ENCODE measurements at places on chromosomes 2 and 18.

DNA sequence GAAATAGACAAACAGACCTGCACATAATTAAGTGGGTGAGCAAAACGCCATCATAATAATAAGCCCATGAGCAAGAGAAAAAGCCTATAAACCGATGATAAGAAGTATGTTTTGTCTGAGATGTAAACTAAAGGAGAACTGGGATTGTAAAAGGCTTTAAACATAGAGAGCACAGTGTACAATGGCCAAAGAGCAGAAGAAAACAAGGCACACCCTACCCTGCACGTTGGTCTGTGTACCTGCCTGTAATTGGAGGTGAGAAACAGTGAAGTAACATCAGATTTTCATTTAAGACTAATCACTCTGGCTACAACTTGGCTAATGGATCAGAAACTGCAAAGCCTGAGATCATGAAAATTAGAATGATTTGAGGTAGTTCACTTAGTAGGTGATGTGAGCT is 1094.7 kb upstream of the GYPC start:
- no peak for DNase-seq

DNA sequence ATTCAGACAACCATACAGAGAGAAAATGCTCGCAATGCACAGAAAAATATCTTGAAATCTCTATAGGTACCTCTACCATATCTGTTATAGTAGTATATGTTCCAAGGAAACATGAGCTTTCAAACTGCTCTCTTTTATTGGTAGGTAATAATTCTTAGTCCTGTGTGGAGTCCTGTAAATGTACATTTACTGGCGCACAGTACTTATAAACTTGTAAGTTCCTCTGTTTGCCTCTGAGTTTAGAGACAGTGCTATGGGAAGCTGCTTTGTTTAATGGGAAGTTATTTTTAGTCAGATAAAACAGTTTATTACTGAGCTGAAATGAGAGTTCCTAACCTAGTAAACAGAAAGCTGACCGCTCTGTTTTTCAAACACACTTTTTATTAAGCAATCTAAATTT is 52.7 kb downstream of the CCDC93 start:
- DNase-seq, result no peak

DNA sequence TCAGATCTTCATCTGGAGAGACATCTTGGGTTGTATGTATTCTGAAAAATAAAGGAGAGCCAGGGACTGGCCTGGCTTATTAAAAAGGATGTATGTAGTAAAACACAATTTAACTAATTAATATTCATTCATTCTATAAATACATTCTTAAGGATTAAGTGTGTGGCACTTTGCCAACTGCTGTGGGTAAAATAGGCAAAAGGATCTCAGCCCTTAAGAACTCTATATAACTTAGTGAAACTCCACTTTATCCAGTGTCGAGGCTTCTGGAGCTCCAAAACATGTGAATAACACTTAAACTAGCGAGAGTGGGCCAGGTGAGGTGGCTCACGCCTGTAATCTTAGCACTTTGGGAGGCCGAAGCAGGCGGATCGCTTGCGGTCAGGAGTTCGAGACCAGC is 7.7 kb upstream of the STK39 start:
- DNase-seq, result no peak

DNA sequence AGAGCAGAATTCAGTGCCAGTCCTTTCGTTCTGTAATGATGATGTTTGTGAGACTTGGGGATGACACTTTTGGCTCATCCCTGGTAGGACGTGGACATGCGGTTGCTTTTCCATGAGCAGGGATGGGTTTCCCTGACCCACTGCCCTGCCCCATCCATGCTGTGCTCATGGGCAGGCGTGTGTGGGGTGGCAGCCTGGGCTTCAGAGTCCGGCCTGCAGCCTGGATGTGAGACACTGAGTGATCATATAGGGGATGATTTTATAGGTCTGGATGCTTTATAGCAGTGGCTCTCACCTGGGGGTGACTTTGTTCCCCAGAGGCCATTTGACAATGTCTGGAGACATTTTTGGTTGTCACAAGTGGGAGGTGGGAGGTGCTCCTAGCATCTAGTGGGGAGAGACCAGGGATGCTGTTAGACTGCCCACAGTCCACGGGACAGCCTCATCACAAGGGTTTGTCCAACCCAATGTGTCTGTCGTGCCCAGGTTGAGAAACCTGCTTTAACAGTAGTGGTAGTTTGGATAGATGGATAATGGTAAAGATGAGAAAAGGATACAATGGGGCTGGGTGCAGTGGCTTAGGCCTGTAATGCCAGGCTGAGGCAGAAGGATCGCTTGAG is 38.9 kb downstream of the LDLRAD4 start:
- DNase-seq, result no peak

GRCh38 chr2:26556309-26557243 is 78.7 kb upstream of the OTOF start:
- no peak for DNase-seq

DNA sequence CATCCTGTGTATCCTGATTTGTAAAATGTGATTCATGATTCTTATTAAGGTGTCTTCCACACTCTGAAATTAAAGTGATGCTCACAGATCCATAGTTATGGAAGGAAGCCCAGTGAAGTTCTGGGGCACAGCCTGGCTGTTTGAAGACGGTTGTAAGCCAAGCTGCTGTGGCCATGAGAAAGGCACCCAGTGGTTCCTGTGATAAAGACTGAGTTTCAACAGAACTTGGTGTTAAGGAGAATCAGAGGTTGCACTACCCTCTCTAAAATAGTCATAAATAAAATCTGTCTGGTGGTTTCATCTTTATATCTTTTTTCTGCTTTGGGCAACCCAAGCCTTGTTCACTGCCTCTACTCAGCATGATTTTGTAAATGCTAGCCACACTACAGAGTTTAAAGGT is 32.2 kb upstream of the SPOPL start:
- no peak for DNase-seq

DNA sequence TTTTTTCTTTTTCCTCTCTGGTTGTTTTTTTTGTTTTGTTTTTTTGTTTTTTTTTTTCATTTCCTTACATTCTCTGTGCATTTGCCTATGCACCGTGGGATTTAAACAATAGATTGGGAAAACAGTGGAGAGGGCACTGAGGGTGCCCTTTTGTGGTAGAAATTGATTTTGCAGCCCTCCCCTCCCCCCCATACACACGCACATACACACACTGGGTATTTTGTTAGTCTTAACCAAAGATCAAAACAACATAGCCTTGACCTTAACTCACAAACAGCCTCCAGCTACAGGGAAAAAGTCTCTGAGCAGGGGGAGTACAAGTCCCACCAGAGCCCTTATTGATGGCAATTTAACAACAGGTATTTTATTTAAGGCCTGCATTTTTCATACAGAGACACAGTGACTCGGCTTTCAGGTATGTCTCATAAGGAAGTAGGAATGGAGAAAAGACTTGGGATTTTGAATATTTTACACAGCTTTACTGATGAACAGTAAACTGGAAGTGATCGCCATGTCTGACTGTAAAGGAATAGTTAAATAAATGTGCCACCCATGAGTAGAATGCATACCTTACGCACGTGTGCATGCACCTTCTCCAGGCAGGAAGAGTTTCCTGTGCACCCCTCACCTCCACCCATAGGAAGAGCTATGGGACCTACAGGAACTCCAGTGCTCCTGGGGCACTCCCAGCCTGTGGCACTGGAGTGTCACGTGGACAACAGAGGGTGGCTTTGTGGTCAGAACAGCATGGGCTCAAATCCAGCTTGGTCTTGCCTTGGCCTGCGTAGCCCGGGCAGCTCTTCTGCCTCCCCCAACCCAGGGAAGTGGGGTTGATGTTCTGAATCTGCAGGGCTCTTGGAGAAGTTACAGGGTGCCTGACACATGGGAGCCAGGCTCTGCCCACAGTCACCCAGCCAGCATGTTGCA is 266.4 kb downstream of the ANAPC1 start:
- DNase-seq, result no peak

DNA sequence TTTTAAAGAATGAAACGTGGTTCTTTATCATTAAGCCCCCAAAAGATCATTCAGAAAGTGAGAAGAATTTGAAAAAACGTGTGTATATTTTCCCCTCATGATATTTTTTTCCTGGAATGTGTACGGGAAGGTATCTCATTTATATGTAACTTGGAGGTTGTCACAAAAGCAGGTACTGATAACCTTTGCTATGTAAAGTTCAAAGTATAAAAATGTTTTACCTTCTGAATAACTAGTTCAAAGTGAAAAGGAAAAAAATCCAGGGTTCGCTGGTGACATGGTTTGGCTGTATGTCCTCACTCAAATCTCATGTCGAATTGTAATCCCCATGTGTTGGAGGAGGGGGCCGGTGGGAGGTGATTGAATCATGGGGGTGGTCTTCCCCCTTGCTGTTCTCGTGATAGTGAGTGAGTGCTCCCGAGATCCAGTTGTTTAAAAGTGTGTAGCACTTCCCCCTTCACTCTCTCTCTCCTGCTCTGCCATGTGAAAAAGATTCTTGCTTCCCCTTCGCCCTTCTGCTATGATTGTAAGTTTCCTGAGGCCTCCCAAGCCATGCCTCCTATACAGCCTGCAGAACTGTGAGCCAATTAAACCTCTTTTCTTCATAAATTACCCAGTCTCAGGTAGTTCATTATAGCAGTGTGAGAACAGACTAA is 144.2 kb downstream of the DCDC2C start:
- DNase-seq, result no peak

- DNase-seq, result no peak
Observed at GRCh38 chr2:166256896-166257295, 118.8 kb downstream of the SCN9A start.

GRCh38 chr2:70789304-70790135 is 923 bp downstream of the FIGLA start:
- DNase-seq, result no peak

DNA sequence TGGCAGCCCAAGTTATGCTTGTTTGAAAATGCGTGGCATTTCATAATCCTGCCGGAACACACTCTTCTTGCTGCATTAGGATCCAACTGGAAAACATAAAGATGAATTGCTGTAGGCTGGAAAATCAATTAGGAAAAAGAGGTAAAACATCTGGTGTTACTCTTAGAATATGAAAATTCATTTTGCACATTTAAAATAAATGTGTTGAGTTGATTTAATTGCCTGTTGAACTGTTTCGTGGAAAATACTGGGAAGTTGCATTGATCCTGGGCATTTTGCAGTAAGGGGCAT is 4.1 kb downstream of the RHOB start:
- DNase-seq, result no peak

- DNase-seq, result peak; percentile 56
Observed at GRCh38 chr18:35174093-35174731, 66.6 kb upstream of the ZNF397 start.

GRCh38 chr2:28586867-28587266 is 91.0 kb downstream of the PLB1 start:
- DNase-seq, result no peak

DNA sequence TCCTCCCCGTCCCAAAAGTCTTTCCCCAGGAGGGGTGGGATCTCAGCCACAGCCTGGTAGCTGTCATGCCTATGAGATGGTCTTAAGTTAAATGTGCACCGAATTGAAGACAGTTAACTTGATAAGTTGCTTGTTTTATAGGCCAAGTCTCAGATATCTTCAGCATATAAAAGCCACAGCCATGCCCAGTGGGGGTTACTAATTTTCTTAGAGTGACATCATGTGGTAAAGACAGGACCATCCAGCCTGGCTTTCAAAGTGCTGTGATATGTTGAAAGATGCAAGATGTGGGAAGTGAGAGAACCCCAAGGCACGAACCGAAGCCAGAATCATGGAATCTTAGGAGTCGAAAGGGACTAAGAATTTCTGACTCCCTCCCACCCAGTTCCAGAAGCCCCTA is 42.1 kb upstream of the FAM124B start:
- DNase-seq, result no peak

- no peak for DNase-seq
Observed at GRCh38 chr2:239222706-239223309, 178.0 kb downstream of the HDAC4 start.

- DNase-seq, result no peak
Observed at GRCh38 chr2:88054782-88055370, 707 bp downstream of the KRCC1 start.

GRCh38 chr18:26978812-26979341 is 113.4 kb upstream of the AQP4 start:
- no peak for DNase-seq

DNA sequence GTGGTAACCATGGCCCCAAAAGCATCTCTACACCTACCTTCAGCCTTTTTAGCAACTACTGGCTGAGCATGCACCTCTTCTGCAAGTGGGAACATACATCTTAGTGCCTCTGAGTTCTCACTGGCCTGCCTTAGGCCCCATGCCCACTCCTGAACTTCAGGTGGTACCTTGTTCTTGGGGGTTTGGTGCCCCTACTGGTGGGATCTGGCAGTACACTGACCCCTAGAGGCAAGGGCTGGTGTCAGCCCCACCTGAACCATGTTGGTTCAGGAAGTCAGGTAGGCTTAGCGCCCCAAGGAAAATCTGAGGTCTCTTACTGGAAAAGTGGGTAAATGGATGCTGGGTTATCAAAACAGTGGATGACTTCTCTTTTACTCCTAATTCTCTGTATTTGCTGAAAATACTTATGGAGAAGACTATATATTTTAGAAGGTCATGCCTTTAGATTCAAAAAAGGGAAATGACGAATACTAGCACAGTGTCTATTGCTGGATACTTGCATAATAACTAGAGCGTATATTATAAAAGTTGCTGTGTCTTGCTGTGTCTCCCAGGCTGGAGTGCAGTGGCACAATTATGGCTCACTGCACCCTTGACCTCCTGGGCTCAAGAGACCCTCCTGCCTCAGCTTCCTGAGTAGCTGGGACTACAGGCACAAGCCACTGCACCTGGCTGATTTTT is 84.6 kb downstream of the RAB31 start:
- no peak for DNase-seq

- no peak for DNase-seq
Observed at GRCh38 chr2:239531456-239532241, 130.8 kb upstream of the HDAC4 start.

- DNase-seq, result no peak
Observed at GRCh38 chr2:53813151-53813550, 26.3 kb downstream of the ERLEC1 start.

DNA sequence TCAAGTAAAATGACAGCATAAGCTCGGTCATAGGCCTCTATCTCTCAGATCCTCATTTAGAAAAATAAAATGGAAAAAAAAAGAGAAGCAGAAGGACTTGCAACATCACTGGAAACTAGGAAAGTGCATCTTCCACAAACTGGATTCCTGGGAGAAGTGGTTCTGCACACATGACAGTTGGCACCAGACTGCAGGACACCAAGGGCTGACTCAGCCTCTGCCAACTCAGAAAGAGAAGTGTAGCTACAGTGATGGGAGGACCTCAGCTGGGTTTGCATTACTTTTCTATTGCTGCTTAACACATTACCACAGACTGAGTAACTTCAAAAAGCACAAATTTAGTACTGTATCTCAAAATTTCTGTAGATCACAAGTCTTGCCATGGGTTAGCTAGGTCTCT is 409.5 kb upstream of the GCFC2 start:
- no peak for DNase-seq
